CD4-positive, alpha-beta T cell treated with Interleukin-6 at 100 ng/mL for 8 hours (primary cell): ENCODE measurements at places on chromosomes 5 and 9.

DNA sequence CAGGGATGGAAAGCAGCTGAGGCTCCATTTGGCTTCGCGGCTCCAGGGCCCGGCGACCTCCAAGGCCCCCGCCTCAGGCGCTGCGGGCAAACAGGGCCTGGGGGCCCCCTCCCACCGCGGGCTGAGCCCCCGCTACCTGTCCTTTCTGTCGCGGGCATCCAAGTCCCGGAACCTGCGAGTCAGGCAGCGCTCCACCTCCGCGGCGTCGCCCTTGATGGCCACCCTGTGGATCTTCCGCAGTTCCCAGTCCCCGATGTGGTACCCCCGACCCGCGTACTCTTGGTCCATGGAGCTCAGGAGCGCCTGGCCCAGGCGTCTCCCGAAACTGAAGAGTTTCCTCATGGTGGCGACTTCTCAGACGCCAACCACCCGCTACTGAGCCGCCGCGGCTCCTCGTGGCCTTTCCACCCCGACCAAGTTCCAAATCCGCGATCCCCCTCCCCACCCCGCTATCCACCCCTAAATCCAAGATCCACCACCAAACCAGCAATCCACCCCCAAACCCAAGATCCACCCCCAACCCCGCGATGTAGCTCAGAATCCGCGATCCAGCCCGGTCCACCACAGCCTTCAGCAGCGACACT lies 86.5 kb upstream of the CCDC180 start:
- DNase-seq = no peak

GRCh38 chr5:14155075-14155474 lies 11.9 kb downstream of the TRIO start:
- no peak for DNase-seq

DNA sequence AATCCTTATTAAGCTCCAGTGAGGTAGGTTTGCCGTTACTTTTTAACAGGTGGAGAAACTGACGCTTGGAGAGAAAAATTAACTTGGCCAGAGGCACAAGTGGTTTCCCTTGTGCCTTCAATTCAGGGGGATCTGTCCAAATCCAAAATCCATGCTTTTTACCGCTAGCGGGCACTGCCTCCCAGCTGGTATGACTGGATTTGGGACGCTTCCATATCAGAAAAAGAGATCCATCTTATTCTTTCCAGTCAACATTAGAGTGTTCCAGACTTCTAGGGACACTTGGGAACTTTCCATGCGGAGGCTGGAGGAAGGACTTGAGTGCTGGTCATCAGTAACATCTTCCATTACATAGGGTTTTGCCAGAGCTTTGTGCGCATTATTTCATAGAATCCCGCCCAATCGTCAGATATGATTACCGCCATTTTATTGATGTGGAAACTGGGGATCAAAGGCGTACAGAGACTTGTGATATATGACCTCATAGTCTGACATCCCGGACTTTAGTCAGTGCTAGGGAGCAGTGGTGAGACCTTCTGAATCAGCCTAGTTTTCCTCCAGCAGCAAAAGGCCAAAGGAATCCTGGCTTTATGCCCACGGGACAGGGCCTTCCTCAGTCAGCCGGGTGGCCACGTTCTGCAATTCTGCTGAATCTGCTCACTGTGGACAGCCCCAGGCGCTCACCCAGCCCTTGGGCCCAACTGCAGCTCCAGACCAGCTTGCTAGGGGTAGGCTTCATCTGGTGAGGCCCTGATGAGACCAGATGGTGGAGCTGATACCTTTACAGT lies 1.1 kb upstream of the GNPDA1 start:
- no peak for DNase-seq

GRCh38 chr5:168513861-168514428 lies 15.2 kb upstream of the FBLL1 start:
- no peak for DNase-seq

DNA sequence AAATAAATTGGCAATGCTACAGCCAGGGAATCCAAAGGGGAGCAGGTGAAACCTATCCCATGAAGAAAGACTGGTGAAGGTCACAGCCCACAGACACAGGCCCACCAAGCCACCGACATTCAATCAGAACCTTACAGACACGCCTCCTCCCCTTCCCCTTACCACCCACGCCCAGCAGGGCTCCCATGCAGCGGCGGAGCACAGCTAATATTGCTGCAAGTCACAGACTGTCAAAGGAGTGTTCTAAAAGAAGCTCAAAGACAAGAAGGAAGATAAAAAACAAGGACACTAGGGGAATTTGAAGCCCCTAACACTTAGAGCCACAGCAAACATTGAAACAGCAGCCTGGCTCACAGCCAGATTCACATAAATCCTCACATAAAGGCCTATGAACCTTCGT lies 91.2 kb downstream of the MED10 start:
- DNase-seq = no peak

DNA sequence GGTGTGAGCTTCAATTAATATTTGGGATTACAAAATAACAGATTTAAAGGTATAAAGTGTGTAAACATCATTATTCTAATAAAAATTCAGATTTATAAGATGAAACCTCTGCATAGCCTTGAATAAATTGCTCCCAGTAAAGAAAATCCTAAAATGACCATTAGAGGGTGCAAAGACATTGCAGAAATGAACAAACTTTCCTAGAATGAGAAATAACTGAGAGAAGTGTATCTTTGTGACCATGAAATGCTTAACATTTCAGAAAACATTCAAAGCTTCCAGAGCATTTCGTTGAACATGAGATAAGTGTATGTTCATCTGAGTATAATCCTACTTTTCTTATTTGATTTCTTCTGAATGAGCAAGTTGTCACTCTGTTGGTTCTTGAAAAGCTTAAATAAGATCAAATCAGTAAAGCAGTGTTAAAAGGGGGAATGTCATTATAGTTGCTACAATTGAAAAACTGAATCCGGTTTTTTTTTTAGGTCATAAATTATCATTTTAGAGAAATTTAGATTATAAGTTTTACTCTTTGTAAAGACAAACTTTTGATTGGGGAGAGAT lies 24.7 kb upstream of the NUDT12 start:
- no peak for DNase-seq

- no peak for DNase-seq
Measured at GRCh38 chr5:180975338-180975737, 13.3 kb upstream of the BTNL3 start.

GRCh38 chr5:129652349-129653056 lies 95.4 kb upstream of the MINAR2 start:
- DNase-seq = no peak

DNA sequence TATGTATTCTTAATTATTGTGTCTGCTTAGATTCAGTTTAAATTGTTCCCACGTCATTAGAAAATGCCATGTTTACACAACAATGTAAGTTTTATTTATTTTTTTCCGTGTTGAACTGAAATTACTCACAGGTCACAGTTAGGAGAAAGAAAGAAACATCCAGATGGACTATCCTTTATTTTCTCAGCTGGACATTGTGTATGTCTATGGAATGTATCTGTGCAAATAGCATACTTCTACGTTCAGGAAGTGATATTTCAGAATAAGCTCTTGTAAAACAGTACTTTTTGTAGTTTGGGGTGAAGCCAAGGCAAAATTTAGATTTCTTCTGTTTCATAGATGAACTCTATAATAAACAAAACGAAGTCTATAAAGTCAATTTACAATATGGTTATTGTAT lies 249.0 kb upstream of the ZNF608 start:
- DNase-seq = no peak

DNA sequence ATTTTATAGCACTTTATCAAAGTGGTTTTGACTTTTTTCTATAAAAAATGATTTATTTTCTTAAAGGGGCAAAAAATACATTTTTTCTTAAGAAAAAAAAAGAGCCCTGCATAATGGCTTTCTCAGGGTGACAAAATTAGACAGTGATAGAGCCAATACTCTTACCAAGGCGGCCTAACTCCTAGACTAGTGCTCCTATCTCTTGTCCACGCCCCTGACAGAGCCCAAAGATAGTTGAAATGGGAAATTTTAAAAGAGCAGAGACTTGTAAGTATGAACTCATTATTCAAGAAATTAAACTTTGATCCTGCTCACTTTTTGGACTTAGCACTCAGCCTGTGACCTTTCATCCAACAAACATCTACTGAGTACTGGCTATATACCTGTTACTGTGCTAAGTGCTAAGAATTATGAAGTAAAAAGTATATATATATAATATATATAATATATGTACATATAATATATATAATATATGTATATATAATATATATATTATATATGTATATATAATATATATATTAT lies 1.2 kb downstream of the INVS start:
- no peak for DNase-seq

- DNase-seq = no peak
Measured at GRCh38 chr5:146188358-146188757, 5.9 kb upstream of the LARS1 start.

GRCh38 chr5:102223542-102224477 lies 72.3 kb downstream of the SLCO4C1 start:
- DNase-seq = peak; percentile 8

GRCh38 chr5:140324617-140325241 lies 21.7 kb downstream of the HBEGF start:
- DNase-seq = no peak

DNA sequence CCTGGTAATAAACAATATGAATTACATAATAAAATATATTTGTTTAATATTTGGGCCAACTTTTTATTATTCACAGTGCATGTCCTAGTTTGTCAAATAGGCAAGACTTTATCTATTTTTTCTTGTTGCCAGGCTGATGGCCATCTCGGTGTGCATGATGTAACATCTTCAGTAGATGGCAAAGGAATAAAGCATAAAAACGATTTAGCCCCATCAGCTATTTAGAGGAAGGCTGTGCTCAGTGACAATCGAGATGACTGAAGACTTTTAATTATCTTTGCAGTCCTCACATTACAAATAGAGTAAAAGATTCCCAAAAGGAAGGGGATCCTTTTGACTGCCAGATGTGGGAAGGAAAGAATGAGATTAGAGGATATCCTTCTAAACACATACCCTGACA lies 358.5 kb downstream of the PTPRD start:
- no peak for DNase-seq

DNA sequence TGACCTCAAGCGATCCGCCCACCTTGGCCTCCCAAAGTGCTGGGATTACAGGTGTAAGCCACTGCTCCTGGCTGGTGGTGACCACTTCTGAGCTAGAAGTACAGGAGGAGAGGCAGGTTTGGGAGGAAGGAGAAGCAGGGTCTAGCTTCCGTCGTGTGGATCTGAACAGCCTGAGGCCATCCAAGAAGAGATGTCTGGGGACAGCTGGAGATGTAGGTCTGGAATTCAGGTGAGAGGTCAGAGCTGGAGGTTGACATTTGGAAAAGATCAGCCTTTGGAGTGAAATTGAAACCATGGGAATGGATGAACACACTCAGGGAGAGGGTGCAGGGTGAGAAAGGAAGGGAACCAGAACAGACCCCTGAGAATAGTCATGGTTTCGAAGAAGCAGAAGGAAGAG lies 33.2 kb upstream of the GGTA1 start:
- no peak for DNase-seq

DNA sequence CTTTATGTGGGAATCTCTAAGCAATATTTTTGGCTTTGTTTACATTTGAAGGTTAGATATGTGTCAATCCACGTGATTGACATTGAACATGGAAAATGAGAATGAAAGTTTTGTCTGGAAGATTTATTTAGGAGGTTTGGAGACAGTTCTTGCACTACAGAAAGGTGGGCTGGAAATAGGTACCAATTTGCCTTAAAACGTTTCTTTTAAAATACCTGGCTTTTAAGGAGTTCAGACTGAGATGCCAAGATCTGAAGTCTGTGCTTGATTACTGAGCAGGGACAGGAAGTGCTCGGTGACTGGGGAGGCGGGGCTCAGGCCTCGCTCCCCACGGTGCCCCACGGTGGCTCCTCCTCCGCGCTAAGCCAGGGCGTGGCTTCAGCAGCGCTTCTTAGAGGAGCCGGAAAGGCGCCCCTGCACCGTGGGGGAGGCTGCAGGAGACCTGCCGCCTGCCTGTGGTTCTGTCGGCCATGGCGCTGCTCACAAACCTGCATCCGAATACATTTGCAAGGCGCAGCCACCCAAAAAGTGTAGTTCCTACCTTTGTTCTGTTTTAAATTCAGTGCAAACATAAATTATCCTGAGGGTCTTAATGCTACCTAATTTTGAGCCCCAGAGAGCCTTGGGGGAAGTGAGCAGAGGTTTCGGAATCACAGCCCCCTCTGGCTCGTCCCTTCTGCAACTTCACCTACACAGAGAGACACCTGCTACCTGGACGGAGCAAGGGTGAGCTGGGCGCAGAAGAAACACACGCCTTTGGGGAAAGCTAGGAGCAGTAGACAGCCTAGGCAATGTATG lies 49.2 kb downstream of the USP20 start:
- peak; percentile 97 for DNase-seq

- no peak for DNase-seq
Measured at GRCh38 chr5:74595143-74595925, 45.2 kb downstream of the ENC1 start.

GRCh38 chr5:3446410-3446809 lies 149.2 kb upstream of the IRX1 start:
- DNase-seq = no peak

DNA sequence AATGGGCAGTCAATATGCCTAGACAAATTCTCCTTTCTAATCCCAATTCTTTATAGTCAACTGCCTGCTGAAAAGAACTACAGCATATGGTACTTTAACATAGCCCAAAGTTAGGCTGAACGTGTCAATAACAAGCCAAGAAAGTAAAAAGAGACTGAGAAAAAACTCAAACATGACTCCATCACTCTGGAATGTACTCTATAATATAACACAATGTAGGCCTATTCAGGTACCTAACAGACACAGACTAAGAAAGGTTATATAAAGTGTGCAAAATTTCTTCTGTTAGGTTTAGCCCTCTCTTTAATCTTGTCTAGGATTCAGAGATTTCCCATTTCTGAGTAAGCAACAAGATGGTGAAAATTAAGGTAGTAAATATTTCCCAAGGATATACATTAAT lies 209.7 kb upstream of the PRR16 start:
- no peak for DNase-seq

DNA sequence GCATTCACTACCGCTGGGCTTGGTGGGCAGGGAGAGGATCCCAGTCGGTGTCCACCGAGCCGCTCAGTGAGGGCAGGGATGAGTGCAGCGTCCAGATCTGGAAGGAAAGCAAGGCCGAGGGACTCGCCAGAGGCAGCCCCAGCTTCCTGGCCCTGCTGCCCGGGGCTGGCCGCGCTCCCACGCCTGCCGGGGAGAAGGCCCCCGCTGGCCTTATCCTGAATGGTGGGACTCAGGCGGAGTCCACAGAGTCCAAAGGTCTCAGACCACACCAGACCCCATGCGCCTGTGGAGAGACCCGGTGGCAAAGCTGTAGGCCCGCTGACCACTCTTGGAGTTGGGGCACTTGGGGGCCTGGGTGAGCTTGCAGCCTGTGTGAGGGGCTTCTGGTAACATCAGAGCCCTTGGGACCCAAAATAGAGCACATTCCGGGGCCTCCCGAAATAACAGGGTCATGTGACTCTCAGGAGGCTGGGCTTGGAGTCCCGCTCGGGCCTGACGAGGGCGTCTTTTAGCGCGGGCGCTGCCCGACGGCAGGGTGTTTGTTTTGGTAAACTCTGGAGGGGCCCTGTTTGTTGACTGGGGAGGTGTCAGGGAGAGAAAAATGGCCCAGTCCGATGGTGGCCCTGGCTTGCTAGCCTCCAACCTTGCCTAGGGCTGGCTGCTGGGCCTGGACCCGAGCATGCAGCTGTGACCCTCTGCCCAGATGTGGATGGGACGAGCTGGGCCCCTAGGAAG lies 2.8 kb downstream of the RXRA start:
- no peak for DNase-seq
